Activated CD4-positive, alpha-beta T cell treated with anti-CD3 and anti-CD28 coated beads for 36 hours (primary cell): ENCODE measurements at places on chromosomes 12 and 14. TPM values are rescaled to one million over a fixed set of nuclear protein-coding genes. Genes with fewer than 3 reads are reported as not detected.

Gene KRT73
- total RNA-seq: 1.7 TPM

Gene TMEM121
- total RNA-seq: 9.2 TPM

Gene LRP1-AS
- not detected for total RNA-seq

Gene PKP2
- 0.30 TPM for total RNA-seq

Gene ERG28
- 23.7 TPM for total RNA-seq

Gene ASCL1
- total RNA-seq: not detected

Gene NELL2
- total RNA-seq: 28.4 TPM

Gene GEMIN2
- total RNA-seq: 27.6 TPM

Gene KRT86
- total RNA-seq: not detected

DNA sequence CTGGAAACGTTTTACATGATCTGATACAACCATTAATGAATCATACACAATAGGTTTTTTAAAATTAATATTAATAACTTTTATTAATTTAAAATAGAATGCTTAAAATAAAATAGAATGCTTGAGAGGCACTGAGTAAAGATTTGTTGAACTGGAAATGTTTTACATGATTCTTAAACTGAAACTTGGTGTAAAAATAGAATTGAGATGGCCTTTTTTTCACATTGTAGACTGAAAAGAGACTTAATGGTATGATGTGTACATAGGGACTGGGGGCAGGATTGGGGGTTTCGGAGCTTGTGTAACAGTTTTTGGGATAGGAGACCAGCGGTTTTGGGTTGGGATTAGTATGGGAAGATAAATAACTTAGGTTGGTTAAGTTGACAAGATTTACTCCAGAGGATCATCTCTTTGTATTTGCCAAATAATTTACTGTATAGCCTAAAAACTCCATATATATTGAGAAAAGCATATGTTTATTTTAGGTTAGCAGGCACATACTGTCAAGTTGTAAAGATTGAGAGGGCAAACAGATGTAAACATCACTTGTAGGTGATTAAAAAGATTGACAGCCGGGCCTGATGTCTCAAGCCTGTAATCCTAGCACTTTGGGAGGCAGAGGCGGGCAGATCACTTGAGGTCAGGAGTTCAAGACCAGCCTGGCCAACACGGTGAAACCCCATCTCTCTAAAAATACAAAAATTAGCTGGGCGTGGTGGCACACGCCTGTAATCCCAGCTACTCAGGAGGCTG is 2.0 kb upstream of the ZNF410 start:
- no peak for DNase-seq

GRCh38 chr14:36655571-36655962 is 6.1 kb upstream of the PAX9 start:
- DNase-seq: no peak

DNA sequence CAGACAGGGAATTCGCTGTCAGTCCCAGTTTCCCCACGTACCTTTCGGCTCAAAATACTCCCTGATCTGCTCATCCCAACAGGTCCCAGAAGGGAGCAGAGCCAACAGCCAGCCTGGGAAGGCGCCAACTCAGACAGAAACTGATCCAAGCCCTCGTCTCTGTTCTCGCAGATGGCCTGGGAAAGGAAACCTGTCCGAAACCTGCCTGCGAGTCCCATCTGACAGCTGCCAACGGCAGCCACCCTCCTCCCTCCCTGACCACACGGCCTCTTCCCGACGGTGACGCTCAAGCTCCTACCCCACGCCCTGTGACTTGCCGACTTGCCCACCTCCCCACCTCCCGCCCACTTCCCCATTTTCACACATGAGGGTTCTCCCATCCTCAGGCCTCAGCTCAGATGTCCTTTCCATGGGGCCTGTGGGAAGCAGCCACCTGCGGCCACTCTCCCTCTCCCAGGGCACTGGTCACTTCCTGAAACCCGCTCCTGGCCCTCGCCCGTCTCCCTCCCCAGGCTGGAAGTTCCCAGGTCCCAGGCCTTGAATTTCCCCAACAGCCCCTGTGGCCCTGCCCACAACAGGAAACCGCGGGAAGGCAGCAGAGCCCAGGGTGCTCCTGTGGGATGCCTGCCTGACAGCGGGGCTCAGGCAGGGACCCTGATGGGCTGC is 60.9 kb upstream of the FBRSL1 start:
- no peak for DNase-seq

DNA sequence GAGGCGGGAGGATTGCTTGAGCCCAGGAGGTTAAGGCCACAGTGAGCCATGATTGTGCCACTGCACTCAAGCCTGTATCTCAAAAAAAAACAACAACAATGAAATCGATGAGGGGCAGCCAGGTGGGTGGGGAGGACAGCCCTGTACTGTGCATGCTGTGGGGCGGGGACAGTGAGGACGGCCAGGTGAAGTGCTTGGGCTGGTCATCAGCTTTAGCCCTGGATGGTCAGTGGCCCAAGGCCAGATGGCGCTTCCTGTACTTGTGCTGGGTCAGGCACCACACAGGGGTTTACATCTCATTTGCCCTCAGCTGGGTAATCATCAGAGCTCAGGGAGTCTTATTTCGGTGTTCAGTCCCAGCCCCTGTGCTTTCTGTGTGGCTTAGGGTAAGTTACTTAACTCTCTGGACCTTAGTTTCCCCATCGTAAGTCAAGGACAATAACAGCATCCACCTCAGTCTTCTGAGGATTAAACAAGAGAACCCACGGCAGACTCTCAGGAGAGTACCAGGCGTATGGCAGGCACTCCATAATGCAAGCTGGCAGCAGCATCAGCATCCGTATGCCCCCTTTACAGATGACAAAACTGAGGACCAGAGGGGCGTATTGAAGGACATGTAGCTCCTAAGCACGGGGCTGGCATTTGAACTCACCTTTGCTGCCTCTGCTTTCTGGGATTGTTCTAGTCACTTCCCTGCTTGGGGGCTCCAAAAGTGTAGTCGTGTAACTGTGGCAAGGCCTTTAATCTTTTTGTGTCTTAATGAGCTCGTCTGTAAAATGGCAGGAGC is 71.9 kb downstream of the SLC25A47 start:
- DNase-seq: no peak

DNA sequence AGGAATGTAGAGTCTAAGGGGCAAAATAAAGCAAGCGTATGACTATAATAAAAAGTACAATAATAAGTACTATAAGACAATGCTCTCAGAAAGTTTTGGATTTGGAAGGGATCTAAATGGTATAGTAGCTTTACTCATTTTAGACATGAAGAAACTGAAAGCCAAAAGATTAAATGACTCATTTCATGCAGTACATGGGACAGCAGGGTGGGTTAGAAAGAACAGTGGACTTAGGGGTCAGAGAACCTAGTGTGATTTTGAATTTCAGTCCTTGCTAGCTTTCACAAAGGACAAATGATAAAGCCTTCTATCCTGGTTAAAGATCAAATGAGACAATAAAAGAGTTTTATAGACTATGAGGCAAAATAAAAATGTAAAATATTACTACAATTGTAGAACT is 6.8 kb upstream of the LEMD3 start:
- no peak for DNase-seq

- no peak for DNase-seq
Measured at GRCh38 chr12:112419297-112420133, 768 bp downstream of the PTPN11 start.
